Breast epithelium (tissue), 4 donors: ENCODE measurements at places on chromosomes 7 and 10. TPM values are rescaled to one million over a fixed set of nuclear protein-coding genes. Genes with fewer than 3 reads are reported as not detected.

GARIN1A gene
- total RNA-seq = 2.9 TPM

SLC29A3 gene
- 12.0 TPM for total RNA-seq

POM121C gene
- 16.1 TPM for total RNA-seq

IFIT1B gene
- total RNA-seq = not detected

HMX3 gene
- total RNA-seq = not detected

H2BK1 gene
- not detected for total RNA-seq

TFEC gene
- total RNA-seq = 5.6 TPM

OPN1SW gene
- not detected for total RNA-seq

RSPH10B2 gene
- not detected for total RNA-seq

ZNF786 gene
- 2.7 TPM for total RNA-seq

PTN gene
- total RNA-seq = 0.48 TPM

CALCR gene
- 0.66 TPM for total RNA-seq

CALHM3 gene
- total RNA-seq = not detected

NUDT13 gene
- 1.9 TPM for total RNA-seq

SKIDA1 gene
- 1.4 TPM for total RNA-seq

PDK4 gene
- total RNA-seq = 507 TPM

ASAH2 gene
- 0.32 TPM for total RNA-seq

CLDN12 gene
- 52.8 TPM for total RNA-seq

BICC1 gene
- 35.5 TPM for total RNA-seq

SCIN gene
- 4.7 TPM for total RNA-seq

SRRM3 gene
- 3.4 TPM for total RNA-seq

AQP1 gene
- 132 TPM for total RNA-seq

CTNNA3 gene
- 0.33 TPM for total RNA-seq

LHPP gene
- total RNA-seq = 13.1 TPM

ADAMTS14 gene
- 0.15 TPM for total RNA-seq

CHST15 gene
- total RNA-seq = 19.0 TPM

TMEM140 gene
- total RNA-seq = 52.8 TPM

ALKBH4 gene
- total RNA-seq = 15.1 TPM

SLC26A3 gene
- total RNA-seq = not detected

CDHR1 gene
- total RNA-seq = 0.66 TPM

TMEM176A gene
- 42.6 TPM for total RNA-seq

GHRHR gene
- total RNA-seq = not detected

PROSER2 gene
- total RNA-seq = 2.9 TPM

TLX1 gene
- not detected for total RNA-seq

MACC1 gene
- 39.4 TPM for total RNA-seq

AGAP9 gene
- 5.8 TPM for total RNA-seq

BTBD16 gene
- total RNA-seq = not detected

OR2F2 gene
- total RNA-seq = not detected
